CD4-positive, alpha-beta T cell treated with Interleukin-21 for 1 hour (primary cell): ENCODE measurements at places on chromosomes 7 and 10.

GRCh38 chr10:44935201-44935965, 24.2 kb upstream of the RASSF4 start:
- no peak for DNase-seq

GRCh38 chr10:130354573-130354954, 218.4 kb downstream of the GLRX3 start:
- no peak for DNase-seq

DNA sequence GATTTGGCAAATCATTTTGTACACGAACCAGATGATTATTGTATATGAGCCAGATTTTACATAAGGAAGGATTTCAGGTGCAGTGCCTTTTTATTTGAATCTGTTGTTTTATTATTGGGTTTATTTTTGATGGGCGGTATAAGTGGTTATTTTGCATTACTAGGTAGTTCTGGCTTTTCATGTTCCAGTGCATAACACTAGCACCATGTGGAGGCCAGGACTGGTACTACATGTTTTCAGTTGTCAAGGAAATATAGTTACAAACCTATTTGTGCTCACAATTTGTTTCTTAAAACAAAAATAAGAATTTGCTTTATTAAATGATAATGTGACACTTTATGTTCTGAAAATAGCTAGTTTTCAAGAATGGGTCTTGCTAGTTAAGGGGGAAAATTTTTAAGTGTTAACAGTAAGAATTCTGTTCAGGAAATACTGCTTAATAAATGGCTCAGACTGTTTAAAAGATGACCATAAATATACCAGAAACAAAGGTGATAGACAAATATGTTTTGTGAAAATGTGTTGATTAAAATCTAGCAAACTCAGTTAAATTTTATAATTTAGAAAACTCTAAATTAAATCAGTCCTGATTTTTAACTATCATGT, 7.1 kb upstream of the SEMA3E start:
- DNase-seq = no peak

- no peak for DNase-seq
These were observed 29.5 kb upstream of the ELFN1 start for GRCh38 chr7:1640376-1641172.
